ENCODE measurements at places on chromosomes 11 and 22. TPM values are rescaled to one million over a fixed set of nuclear protein-coding genes. Genes with fewer than 3 reads are reported as not detected.
A peak's percentile ranks its signal among the peaks of the same experiment; 100 is the strongest.

The UCP2 gene
- 25.8 TPM for total RNA-seq

The SERHL2 gene
- 2.4 TPM for total RNA-seq

The SSTR3 gene
- not detected for total RNA-seq

GRCh38 chr22:49218142-49218541 lies 609.5 kb downstream of the BRD1 start:
- no peak for DNase-seq

- no peak for DNase-seq
These were observed 20.6 kb downstream of the BCO2 start for GRCh38 chr11:112195951-112196351.

DNA sequence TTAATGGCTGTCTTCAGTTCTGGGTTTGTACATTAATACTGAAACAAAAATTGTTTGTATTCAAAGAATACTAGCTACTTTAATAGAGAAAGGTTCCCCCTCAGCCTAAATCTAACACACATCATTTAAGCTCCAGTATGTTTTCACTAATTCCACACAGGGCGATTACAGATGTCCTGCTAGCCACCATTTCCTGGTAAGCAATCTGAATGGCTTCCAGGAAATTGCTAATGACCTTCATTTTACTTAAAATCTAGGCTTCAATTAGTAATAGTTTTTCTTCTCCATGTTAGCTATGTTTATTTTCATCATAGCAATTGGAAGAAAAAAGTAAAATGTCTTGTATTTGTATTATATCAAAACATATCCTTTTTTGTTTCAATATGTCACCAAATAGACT lies 132.8 kb downstream of the SOX6 start:
- DNase-seq: no peak

DNA sequence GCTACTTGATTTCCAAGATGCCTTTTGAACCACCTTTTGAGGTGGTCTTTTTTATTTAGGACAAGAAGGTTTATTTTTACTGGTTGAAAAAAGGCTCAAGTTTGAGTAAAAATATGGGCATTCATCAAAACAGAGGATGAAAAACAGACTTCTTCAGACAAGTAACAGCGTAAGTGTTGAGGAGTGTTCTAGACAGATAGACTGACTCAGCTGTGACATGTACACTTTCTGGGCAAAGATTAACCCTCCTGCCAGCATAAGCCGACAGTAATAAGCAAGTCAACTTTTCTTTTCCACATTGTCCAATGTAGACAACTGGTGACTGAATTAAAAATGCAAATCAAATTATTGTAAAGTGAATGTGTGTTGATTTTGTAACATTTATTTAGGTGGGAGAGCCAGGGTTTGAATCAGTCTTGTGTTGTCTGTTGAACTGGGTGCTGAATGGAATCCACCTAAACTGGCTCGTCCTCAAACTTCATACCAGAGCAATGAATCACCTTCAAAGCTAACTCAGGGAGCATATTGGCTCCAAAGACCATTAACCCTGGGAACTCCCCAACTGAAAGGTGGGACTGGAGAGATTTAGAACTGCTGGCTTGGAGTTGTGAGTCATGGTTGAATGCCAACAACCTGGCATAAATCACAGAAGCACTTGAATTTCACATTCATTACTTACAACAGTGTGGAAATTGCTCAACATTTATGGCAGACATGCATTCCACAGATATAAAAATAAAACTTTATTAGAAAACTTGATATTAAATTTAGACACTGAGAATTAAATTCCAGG lies 377.0 kb downstream of the ETS1 start:
- no peak for DNase-seq

DNA sequence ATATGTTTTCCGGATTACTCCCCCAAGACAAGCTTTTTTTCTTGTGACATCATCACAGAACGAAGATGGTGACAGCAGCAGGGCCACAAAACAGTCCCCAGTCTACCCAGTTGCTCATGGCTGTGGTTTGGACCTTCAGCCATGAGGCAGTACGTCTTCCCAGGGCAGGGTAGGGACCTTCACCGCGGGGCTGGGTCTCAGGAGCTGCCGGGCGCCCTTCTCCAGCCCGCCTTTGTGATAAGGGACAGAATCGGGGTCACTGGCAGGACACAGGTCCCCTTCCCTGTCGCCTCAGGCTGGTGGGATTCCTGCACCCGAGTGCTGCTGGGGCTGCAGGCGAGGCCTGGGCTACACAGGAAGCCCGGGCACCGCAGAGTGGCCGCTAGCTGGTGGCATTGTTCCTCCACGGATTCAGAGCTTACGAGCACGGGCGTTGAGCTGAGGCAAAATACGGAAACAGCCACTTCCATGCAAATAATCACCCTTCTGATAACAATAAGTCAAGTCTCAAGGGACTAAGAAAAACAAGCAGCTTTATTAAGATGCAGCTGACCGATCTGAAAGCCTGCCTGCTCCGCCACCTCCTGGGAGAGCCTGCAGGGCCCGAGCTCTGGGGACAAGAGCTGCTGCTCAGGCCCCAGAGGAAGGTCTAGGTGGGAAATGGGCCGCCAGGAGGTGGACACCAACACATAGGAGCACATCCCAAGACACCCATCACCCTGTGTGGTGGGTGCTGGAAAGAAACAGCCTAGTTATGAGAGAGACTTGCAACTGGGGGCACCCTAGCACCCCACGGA lies 12.3 kb downstream of the TBX1 start:
- peak; percentile 64 for DNase-seq

Measured in Right ventricle myocardium superior (tissue), 1 donor.